RCC 7860 (cell line): ENCODE measurements at places on chromosomes 1 and 21.

- no peak for DNase-seq
Measured at GRCh38 chr21:32803651-32804050, 32.1 kb upstream of the PAXBP1 start.

DNA sequence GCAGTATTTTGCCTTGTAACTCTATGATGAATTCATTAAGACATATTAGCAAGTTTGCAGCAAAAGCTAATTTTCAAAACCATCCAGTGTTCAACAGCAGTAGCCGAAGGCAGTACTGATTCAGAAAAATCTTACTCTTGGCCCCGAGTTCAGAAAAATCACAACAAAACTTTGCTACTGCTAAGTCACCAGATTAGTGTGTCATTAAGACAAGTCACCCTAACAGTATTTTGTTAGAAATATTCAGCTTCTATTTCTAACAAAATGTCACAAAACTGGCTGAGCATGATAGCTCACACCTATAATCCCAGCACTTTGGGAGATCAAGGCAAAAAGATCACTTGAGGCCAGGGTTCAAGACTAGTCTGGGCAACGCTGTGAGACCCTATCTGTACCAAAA, 8.2 kb downstream of the GTF2B start:
- no peak for DNase-seq

- DNase-seq = no peak
Measured at GRCh38 chr1:202210385-202210784, 16.8 kb downstream of the LGR6 start.

DNA sequence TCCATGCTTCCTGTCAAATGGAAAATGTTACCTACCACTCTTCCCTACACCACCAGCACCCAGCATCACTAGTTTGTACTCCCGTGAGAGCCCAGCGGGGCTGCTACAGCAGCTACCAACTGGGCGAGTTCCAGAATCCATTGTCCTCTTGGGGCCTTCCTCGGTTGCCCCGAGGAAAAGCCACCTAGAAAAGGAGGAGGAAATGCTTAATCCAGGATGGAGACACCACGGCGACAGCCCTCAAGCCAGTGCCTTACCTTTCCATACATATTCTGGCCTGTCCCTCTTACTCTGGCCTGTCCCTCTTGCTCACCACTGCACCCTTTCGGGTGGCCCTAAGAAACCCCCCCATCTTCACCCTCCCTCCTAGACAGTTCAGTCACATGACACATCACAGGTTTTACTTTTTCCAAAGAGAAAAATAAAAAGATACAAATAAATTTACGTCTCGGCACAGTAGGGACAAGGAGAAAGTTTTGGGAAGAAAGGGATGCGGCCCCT, 478 bp downstream of the RIT1 start:
- peak; percentile 20 for DNase-seq

- no peak for DNase-seq
Measured at GRCh38 chr1:180633057-180634056, 1.5 kb downstream of the XPR1 start.

- peak; percentile 38 for DNase-seq
Measured at GRCh38 chr1:204493984-204494280, 673 bp downstream of the PIK3C2B start.

DNA sequence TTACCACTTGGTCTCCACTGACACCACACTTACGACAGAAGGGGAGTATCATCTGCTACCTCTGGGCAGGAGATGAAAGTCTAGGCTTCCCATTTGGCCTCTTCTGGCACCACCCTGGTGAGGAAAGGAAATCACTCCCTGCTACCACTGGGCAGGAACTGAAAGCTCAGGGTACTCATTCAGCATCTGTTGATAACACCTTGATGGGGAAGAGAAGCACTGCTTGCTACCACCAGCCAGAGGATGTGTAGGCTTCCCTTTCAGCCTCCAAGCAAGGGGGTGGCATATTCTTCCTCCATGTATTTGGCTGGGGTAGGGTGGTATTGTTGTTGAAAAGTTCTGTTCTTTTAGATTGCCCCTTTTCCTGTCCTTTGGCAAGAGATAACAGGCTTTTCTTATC, 115.0 kb downstream of the ACBD6 start:
- no peak for DNase-seq

GRCh38 chr1:64936956-64937355, 29.4 kb downstream of the JAK1 start:
- DNase-seq = no peak

GRCh38 chr1:23810818-23811540, 10.4 kb upstream of the GALE start:
- DNase-seq = no peak

- no peak for DNase-seq
Measured at GRCh38 chr1:180144659-180145357, 9.9 kb upstream of the QSOX1 start.

DNA sequence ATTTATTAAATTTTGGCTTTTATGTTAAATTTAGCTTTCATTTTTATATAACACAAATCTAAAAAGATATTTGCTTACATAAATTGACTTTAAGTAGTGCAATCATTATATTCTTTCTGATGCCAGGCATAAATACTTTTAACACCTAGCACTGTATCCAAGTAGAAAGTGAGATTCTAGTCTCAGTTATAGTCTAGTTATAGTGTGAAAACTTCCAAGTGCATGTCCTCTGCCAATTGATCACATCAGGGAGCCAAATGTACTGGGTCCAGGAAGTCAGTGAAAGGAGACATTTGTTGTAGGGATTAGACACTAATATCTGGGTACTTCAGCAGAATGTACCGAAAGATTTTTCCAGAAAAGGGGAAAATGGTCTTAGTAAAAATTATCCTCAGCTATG, 290.7 kb upstream of the ZRANB2 start:
- DNase-seq = no peak

GRCh38 chr1:4375812-4376211, 278.6 kb upstream of the AJAP1 start:
- DNase-seq = peak; percentile 80

DNA sequence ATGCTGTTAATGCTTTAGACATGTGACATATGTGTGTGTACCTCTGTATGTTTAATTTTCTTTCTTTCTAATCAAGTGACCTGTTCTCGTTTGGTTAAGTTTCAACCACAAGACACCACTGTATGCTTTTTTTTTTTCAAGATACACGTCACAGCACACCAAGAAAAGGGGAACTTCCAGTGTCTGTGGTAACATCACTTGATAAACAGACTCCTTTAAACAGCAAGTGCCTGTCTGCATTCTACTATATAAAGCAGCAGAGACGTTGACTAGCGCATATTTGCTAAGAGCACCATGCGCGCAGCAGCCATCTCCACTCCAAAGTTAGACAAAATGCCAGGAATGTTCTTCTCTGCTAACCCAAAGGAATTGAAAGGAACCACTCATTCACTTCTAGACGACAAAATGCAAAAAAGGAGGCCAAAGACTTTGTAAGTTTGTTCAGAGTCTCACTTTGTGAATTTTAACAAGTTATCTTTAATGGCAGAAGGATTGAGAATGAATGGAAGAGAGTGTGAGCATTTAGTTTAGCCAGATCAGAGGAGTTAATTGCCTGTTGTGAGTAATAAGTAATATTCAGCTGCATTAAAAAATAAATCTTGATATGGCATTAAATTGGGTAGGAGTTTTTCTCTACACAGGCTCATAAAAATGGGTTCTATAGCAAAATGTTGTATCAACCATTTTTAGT, at the start of gene RGS1:
TSS of gene RGS1 (plus strand) at position 275 of the 691 bp plus-strand sequence. CDS start at position 295, 20 bp downstream.
- DNase-seq = no peak

- no peak for DNase-seq
Measured at GRCh38 chr21:32572574-32573420, 12.5 kb downstream of the TCP10L start.

DNA sequence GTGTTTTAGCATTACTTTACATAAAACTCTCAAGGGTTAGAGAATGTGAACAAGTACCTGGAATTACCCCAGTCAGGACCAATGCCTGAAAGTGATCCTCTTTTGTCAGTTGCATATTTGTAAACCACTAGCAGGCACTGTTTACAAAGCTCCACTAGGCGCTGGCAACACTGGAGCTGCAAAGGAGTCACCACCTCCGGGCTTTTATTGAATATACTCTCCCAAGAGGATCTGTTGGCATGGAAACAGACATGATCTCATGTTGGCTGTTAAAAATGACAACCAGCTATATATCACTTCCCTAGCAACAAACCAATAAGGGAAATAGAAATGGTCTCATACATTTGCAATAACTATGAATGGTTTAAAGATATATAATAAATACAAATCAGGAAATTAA, 116.0 kb downstream of the TTLL7 start:
- peak; percentile 19 for DNase-seq

GRCh38 chr1:32746130-32746529, 43.6 kb upstream of the SYNC start:
- no peak for DNase-seq

DNA sequence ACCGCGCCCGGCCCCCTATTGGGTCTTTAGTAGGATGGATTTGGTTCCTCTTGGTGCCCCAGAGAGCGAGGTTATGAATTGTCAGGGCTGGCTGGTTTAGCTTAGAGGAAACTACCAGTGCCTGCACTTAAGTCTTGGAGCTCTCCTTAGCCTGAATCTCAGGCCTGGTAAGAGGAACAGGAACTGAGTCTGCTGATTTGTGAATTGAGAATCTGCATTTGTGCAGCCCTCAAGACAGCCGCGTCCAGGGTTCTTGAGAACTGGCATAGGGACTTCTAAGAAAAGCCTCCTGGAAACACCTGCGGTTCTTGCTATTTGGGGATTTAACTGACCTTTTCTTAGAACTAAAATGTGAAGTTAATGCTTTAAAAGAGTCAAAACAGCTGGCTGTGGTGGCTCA, 1.7 kb downstream of the NECAP2 start:
- DNase-seq = no peak

DNA sequence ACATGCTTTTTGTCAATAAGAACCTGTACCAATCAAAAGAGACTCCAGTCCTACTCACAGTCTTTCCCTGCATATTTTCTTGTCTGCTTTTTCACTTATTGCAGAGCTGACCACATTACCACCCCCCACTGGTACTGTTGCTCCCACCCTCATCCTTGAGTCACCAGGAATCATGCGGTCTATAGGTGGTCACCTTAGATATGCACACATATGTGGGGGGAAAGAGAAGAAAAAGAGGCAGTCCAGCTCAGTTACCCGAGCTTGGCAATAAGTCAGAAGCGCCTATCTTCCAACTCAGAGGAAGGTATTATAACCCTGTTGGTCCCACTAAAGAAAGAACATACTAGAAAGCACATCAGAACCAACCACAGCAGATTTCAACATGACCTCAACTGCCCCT, 119.2 kb downstream of the SMYD2 start:
- DNase-seq = peak; percentile 94

- DNase-seq = peak; percentile 71
Measured at GRCh38 chr1:14970115-14970798, 183.3 kb upstream of the TMEM51 start.

- DNase-seq = no peak
Measured at GRCh38 chr1:225880222-225880588, 2.0 kb downstream of the TMEM63A start.

DNA sequence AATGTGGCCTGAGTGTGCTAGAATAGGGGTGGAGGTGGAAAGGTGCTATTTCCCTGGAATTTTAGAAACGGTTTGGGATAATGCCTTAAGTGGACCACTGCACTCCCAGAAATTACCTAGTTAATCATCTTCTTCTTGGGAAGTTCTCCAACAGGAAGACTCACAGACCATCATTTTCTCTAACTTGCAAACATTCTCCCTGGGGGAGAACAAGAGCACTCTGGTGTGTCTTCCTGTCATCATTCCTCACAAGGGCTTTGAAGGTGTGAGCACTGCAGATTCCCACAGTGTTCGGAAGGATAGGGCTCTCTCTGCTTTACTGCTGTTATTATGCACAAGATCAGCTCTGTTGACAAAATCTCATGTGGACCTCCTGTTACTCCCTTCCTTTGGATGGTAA, 54.9 kb upstream of the TSPAN2 start:
- peak; percentile 65 for DNase-seq

DNA sequence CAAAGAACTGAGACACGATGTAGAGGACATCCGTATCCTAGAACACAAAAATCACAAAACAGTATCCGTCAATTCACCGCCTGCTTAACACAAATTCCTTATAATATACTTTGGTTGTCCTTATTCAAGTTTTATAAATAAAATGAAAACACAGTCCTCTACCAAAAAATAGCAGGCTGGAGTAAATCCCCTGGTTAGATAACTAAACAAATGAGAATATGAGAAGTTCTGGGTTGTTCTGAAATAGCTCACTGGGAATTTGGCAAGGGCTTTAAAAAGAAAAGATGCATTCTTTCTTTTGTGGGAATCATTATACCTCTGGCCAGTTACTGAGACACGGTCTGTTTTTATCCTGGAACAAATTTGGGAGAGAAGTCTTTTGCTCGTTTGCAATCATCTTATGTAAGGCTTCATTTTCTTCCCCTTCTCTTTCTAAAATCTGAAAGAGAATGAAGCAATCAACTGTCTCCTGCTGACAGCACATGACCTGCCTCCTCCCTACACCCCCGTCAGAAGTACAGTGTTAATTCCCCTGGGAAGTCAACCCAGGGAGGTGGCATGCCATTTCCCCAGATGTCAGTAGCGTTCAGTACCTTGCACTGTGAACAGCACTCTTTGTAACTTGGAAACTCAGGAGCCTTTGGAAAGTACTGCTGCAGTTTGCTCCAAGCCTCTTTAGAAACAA, 37.1 kb upstream of the RAP1GAP start:
- DNase-seq = no peak

DNA sequence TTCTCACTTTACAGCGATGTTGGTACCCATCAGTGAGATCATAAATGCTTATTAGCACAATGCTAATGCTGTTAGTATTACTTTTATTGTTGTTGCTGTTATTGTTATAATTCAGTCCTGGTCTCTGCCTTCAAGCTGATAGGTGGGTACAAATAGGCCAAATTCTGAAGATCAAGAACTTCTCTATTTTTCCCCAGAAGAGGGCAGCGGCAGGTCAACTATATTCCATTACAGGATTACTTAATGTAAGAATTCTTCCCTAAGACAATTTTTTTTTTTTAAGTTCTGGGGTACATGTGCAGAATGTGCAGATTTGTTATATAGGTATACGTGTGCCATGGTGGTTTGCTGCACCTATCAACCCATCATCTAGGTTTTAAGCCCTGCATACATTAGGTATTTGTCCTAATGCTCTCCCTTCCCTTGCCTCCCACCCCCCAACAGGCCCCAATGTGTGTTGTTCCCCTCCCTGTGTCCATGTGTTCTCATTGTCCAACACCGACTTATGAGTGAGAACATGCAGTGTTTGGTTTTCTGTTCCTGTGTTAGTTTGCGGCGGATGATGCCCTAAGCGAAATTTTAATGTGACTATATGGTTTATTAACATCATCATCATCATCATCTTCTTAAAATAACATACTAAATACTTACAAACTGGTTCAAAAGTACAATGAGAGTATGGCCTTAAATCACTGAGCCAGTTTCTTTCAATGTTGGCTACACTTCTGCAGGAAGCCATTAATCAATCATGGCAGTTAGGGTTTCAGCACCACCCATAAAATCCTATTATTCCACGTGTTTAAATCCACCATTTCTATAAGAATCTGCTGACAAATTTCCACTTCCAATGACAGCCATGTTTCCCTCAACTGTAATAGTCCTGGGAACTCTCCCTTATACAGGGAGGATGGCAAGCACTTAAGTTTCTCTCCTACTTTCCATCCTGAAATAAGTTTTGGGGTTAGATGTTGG, 19.2 kb downstream of the SLC19A2 start:
- no peak for DNase-seq

- DNase-seq = no peak
Measured at GRCh38 chr1:204074274-204075138, 1.6 kb downstream of the SOX13 start.
